ENCODE measurements at places on chromosomes 12 and 14.
A peak's percentile ranks its signal among the peaks of the same experiment; 100 is the strongest.

- DNase-seq: no peak
Measured at GRCh38 chr12:90323217-90323616, 614.6 kb upstream of the ATP2B1 start.

DNA sequence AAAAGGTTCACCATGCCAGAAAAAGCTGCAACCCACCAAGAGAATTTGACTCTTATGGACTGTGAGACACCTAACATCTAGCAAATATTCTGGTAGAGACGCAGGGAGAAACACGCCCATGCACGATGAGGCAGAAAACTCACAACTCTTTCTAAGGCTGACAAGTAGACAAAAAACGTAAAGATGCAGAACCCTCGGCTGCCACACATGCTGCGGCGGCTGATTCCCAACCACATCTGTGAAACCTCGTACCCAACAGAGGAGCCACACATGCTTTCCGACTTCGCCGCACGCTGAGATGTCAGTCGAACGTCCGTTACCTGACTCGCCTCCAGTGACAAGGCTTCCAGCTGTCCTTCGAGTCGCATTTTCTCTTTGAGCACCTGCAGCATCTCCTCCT, 21.8 kb downstream of the GOLGA3 start:
- no peak for DNase-seq

- no peak for DNase-seq
Measured at GRCh38 chr14:105549481-105549880, 23.1 kb downstream of the TMEM121 start.

GRCh38 chr12:14257734-14258574, 107.5 kb upstream of the ATF7IP start:
- DNase-seq: peak; percentile 79

DNA sequence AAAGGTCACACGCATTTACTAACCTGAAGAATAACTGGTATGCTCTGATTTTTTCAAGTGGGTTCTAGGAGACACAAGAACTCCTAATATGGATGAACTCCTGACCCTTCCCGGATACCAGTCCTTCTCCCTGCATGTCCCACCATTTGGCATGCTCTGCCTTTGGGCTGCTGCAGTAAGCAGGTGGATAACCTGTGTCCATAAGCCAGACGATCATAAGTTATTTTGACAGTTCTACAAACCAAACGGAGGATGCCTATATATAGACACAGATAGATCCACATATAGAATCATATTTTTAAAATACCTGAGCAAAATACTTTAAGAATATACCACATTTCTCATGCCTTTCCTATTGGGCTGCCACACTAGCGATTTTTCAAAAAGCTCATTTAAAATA, 49.4 kb downstream of the TMTC1 start:
- no peak for DNase-seq

DNA sequence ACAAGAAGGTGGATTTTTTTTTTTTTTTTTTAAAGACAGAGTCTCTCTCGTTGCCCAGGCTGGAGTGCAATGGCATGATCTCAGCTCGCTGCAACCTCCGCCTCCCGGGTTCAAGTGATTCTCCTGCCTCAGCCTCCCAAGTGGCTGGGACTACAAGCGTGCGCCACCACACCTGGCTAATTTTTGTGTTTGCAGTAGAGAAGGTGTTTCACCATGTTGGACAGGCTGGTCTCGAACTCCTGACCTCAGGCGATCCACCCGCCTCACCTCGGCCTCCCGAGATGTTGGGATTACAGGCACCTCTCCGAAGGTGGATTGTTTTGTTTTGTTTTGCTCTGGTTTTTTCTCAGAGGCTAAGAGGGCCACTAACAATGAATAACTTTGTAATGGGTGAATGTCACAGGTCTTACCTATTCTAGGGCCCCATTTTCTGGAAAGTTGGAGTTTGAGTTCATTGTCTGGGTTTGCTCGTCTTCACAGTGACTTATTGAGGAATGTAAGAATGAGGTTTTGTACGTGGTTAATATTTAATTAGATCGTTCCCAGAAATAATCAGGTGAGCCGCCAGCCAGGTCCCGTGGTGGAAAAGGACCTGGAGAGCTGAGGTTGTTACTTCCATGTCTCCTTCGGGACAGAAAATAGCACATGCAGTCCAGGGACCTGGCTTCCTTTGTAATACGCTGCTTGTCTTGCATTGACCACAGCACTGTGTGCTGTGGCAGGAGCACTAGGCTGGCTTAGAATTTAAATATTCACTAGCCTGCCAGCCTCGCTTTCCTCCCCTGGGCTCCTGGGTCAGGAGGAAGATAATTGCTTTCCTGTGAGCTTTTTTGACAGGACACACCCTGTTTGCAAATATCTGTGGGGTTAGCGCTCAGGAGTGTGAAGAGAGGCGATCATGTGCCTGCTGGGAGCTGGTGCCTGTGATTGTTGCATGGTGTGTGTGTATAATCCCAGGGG, 2.3 kb downstream of the HIP1R start:
- DNase-seq: no peak

GRCh38 chr14:32226056-32226455, 23.0 kb upstream of the RNU6-8 start:
- DNase-seq: no peak

DNA sequence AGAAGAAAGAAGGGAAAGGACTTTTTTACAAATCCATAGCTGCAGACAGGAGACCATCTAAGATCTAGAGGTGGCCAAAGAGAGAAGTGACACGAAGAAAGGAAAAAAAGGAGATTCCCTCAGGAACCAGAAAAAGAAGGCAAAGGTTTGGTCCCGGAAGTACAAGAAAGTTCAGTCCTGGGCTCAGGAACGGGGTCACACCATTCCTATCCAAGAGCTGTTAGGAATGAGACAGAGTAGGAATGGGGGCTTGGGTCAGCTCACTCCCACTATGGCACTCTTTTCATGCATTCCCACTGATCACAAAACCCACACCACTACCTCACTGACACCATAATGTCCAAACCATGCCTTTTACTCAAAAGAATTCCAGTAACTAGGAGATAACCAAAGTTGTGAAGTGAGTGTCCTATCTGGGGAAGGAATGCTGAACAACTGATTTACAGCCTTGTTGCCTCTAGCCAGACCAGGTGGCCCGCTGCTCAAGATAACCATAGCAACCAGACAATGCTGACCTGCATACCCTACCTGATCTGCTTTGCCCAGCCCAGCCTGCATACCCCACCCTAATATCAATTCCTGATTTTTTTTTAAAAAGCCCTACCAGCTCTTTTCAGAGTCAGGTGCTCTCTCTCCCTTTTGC, 8.4 kb downstream of the PPP2R3C start:
- DNase-seq: no peak

DNA sequence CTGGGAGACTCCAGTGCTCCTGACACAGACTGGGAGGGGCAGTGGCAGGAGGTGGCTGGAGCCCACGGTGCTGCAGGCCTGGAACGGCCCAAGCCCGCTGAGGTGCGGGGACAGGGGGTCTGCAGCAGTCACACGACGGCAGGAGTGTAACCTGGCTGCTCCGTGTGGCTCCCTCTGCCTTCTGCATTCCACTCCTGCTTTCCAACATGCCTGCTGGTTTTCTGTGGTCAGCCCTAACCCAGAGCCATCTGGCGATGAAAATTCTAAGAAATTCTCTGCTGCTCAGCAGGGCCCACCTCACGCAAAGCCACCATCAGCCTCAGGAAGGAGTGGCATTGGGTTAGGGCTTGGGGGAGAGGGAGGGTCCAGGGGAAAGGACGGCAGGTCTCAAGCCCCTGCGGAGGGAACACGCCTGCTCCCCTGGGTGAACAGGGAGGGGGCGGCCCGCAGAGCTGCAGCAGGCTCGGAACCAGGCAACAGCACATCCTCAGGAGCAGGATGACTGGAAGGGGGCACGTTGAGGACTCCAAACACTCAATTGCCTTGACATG, 5.0 kb upstream of the FBRSL1 start:
- DNase-seq: no peak

DNA sequence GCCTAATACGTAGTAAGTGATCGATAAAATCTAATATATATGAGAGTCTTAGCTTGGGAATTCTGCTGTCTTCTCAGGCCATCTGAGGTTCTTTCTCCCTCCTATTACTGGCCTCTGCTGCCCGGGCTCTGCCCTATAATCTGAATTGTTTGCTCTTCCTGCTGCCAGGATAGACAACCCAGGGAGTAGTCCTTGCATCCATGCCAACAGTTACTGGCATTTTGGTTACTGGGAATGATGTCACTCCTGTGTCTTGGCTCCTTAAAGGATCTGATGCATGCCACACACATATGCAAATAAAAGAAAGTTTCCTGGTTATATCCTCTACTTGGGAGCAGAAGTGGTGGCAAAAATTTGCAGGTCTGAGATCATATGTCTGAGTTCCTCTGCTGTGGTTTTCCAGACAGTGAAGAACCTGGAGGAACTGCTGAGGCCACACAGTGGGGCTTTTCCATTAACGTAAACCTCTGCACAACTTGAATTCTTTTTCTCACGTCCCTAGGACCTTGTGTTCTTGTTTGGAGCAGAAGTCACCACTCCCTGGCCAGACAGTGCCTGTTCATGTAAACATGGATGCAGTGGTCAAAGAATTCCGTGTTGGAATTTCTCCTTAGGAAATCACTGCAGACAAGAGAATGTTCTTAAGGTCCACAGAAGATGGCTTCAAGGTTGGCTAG, 320.6 kb upstream of the TBX3 start:
- DNase-seq: no peak

GRCh38 chr12:337039-337438, 52.1 kb downstream of the KDM5A start:
- no peak for DNase-seq

DNA sequence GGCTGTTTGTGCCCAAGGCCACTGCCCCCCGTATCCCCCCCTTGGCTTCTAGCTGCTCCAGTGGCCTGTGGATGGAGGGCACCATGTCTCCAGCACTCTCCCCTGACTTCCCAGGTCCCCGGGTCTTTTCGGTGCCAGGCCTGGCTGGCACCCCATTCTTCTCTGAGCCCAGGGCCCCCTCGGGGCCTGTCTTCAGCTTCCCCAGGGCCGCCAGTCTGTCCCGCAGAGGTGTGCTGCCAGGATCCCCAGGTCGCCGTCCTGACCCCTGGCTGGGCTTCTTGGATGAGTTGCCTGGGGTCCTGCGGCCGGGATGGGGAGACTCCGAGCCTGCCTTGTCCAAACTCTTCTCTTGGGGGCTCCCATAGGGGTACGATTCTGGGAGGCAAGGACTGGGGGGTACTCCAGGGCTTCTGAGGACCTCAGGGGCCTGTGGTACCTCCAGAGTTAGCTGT, 32.5 kb downstream of the NCKAP5L start:
- no peak for DNase-seq

- DNase-seq: no peak
Measured at GRCh38 chr14:42480255-42480654, 873.6 kb downstream of the LRFN5 start.

DNA sequence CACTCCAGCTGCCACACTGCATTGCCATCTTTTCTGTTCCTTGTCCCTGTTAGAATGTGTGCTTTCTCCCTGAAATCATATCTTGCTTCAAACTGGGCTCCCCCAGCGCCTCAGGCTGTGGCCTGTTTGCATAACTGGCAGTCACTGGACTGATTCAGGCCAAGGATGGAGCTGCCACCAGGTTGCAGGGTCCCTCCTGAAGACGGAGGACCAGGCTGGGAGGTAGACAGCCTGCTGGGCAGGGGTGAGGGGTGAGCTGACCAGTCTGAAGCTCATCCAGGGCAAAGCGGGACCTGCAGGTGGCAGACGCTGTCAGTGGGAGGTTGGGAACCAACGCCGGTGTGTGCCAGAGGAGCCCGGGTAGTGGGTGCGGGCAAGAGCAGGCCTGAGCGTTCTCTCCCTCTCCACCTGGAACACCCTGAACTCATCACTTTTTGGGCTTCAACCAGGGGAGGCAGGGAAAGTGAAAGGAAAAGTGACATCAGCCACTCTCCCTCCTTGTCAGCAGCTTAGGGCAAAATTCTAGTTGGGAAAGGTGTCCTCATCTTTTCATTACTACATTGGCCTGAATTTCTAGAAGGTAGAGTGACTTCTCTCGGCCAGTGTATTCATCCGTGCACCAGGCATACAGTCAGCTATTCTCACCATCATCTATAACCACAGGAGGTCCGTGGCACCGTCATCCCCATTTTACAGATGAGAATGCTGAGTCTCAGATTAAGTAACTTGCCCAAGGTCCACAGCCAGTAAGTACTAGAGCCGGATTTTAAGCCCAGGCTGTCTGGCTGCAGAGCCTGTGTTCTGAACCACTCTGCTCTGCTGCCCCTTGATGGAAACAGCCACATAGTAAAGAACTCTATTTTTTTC, 219.1 kb downstream of the SLC41A2 start:
- DNase-seq: no peak

DNA sequence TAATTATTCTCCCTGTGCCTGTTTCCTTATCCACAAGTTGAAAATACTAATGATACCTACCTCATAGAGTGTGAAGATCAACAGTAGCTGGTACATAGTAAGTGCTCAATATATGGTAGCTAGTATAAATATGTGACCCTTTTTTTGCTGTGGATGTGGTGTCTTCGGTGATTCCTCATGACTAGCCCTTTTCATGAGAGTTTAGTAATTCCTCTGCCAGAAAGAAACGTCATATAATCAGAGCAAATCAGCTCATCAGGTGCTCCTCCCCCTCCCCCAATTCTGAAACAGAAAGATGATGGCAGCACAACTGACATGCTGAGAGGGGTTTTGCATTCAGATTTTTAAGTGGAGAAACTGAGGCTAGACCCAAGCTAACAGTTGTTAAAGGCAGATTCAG, 210.8 kb downstream of the SLC41A2 start:
- DNase-seq: no peak

- no peak for DNase-seq
Measured at GRCh38 chr12:89454080-89454848, 70.3 kb downstream of the GALNT4 start.

- no peak for DNase-seq
Measured at GRCh38 chr14:19974844-19975243, 547 bp upstream of the OR4K15 start.

DNA sequence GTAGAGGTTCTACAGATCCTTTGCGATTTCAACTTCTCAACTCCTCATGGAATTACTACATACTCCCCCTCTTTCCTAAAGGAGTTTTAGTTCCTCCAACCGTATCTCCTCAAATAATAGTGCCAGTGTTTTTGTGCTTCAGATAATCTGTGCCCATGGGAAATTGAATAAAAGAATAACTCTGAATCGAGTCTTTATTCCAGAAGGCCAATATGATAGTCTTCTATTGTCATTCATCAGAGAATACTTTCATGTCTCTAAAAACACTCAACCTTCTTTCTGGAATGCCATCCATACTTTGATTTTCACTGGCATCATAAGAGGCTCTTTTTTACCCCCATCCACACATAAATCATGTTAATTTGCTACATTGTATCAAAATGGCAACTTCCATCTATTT, 911.3 kb upstream of the USP15 start:
- no peak for DNase-seq

GRCh38 chr14:64504897-64505794, 576 bp downstream of the ZBTB1 start:
- DNase-seq: peak; percentile 89

- no peak for DNase-seq
Measured at GRCh38 chr12:114847441-114848035, 163.6 kb upstream of the TBX3 start.

DNA sequence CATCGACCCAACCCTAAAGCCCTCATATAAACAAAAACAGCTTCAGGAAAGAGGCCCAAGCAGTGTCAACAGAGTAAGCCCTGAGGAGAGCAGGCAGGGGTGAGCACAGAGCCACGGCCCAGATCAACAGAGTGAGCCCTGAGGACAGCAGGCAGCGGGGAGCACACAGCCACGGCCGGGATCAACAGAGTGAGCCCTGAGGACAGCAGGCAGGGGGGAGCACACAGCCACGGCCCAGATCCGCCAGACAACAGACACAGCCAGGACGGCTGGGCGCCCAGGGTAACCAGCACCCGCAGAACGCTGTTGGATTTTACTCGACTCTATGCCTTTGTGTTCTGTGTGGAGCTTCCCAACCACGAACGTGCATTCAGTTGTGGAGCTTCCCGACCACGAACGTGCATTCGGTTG, 15.0 kb downstream of the CCDC85C start:
- no peak for DNase-seq

GRCh38 chr12:46158501-46158900, 110.3 kb downstream of the SLC38A1 start:
- no peak for DNase-seq

Measured in stimulated activated CD4-positive, alpha-beta T cell treated with anti-CD3 and anti-CD28 coated beads, TNF-alpha, amount 100 ng/mL, for 48 hours (primary cell).